ENCODE measurements at places on chromosomes 3 and 15.

GRCh38 chr3:134378818-134379217, 4.6 kb upstream of the AMOTL2 start:
- no peak for DNase-seq

GRCh38 chr3:135272026-135272669, 477.1 kb downstream of the EPHB1 start:
- peak; percentile 97 for DNase-seq

DNA sequence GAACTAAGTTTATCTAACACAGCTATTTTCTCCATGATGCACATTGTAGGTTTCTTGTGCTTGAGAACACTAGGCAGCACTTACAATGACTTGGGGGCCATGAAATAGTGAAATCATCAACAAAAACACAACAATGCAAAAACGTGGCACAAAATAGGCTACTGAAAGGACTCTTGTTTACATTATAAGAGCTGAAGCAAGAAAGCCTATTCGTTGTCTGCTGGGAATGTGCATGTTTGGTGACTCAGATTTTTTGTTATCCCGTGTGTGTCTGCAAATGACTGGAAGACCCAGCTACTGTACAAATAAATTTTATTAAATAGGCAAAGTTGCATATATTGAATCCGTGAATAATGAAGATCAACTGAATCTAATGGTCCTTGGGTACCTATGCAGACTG, 85.0 kb downstream of the TCF12 start:
- DNase-seq = no peak

- DNase-seq = no peak
These were observed 135.9 kb downstream of the RSL24D1 start for GRCh38 chr15:55060836-55061235.

- no peak for DNase-seq
These were observed 63.8 kb upstream of the SNRK start for GRCh38 chr3:43222590-43222989.

DNA sequence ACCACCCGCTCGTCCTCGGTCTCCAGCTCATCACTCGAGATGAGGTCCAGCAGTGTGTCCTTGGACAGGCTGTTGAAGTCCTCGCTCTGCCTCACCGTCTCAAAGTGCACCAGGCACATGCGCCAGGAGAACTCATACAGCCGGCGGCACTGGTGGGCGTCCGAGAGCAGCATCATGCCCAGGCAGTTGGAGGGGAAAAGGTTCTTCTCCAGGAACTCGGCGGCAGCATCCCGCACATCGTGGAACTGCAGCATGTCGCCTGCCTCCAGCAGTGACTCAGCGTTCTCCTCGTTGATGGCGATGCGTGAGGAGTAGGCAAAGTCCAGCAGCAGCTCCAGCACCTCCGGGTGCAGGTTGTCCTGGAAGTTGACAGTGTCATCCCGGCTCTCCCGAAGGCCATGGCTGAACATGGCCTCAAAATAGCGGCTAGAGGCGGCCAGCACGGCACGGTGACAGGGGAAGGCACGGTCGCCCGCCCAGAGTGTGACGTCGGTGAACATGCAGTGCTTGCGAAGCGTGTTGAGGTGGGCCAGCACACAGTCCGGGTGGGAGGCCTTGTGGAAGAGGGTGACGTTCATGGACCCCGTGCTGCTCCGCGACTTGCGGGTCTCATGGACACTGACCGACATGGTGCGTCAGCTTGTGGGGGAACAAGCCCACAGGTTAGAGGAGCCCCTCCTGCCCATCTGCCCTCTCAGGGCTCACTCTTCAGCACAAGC, 25.4 kb downstream of the KLHL25 start:
- DNase-seq = no peak

DNA sequence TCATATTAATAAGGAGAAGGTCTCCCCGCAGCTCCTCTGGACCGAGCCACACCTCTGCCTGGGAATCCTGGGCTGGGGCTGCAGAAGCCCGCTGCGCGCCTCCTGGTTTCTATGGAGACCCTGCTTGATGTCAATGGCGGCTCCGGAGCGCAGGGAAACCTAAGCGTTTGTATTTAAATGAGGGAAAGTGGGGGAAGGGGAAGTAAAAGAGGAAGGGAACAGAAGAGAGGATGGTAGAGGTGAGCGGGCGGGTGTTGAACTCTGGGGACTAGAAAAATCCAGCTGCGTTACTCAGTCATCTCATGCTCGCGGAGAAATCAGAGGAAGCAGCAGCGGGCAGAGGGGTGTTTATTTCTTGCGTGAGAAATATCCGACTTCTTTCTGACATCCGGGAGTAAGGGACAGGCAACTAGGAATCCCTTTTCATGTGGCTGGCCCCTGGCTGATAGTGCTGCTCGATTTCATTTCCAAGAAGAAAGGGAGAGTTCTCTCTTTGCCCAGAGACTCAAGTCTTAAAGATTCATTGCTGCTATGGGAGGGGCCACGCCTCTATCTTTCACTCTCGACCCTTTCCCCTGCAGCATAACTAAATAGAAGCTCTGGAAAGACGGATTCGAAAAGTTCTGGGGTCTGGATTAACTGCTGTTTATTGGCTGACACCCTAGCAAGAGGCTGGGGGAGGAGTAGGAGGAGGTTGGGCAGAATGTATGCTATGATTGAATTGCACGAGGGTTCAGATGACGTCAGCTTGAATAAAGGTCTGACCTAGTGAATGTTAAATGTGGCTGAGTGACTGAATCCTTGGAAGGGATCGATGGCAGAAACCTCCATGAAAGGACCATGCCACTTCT, 110.5 kb upstream of the GAP43 start:
- DNase-seq = peak; percentile 42

GRCh38 chr15:62150445-62150844, 14.6 kb downstream of the C2CD4B start:
- DNase-seq = no peak

GRCh38 chr3:126995926-126996512, 13.1 kb downstream of the PLXNA1 start:
- DNase-seq = no peak

DNA sequence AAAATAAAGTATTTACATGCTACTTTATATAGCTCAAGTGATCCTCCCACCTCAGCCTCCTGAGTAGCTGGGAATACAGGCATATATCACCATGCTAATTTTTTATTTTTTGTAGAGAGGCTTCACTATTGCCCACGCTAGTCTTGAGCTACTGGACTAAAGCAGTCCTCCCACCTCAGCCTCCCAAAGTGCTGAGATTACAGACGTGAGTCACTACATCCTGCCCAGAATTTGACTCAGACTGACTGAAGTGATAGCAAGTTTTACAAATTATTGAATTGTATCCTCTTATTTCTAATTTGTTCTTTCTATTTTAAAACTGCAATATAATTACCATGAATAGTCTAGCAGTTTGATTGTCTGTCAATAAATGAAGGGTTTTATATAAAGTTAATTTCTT, 210.3 kb upstream of the CGNL1 start:
- DNase-seq = no peak

DNA sequence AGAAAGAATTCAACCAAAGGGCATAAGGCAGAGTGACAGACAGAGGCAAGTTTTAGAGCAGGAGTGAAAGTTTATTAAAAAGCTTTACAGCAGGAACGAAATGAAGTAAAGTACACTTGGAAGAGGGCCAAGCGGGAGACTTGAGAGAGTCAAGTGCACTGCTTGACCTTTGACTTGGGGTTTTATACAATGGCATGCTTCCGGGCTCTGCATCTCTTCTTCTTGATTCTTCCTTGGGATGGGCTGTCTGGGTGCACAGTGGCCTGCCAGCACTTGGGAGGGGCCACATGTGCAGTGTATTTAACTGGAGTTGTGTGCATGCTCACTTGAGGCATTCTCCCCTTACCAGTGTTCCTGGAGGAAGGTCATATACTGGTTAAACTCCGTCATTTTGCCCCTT, 30.4 kb upstream of the KLHL25 start:
- no peak for DNase-seq

DNA sequence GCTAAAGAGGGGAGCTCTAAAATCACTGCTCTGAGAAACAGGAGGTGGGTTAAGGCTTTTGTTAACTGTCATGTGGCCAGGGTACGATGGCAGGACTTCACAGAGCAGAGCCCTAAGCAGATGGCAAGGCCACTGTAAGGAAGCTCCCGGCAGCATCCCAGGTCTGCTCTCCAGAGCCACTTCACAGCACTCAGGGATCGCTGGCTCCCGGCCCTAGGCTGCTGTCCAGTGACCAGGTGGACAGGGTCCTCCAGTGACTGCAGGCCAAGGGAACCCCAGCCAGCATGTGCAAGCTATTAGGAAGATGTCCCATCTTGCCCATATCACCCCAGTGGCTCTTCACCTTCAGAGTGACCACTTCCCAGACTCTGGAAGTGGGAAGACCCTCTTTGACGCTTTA, 10.4 kb downstream of the TMEM41A start:
- DNase-seq = no peak

GRCh38 chr15:72136170-72137051, 18.2 kb downstream of the SENP8 start:
- peak; percentile 81 for DNase-seq

Data from NCI-H1417 treated with DMSO at 0.1 percent for 48 hours (cell line).